ENCODE measurements at places on chromosomes 5 and 9.

- DNase-seq, result peak; percentile 36
Measured at GRCh38 chr5:177132136-177133095, 1.2 kb upstream of the NSD1 start.

DNA sequence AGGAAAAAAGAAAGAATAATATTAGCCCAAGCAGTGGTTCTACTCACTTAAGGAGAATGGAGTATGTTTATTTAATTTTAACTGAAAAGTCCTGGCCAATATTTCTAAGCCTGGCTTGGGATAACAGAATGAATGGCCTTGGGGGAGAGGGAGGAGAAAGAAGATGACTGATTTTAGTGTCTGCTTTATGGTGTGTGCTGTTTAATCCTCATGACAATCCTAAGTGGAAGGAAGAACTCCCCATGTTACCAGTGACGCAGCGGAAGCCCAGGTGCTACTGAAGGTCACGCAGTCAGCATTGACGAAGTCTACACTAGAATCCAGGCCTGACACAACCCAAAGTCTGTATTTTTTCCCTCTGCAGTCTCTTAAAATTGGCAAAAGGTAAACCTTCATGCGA is 50.5 kb downstream of the PALM2AKAP2 start:
- DNase-seq, result no peak

DNA sequence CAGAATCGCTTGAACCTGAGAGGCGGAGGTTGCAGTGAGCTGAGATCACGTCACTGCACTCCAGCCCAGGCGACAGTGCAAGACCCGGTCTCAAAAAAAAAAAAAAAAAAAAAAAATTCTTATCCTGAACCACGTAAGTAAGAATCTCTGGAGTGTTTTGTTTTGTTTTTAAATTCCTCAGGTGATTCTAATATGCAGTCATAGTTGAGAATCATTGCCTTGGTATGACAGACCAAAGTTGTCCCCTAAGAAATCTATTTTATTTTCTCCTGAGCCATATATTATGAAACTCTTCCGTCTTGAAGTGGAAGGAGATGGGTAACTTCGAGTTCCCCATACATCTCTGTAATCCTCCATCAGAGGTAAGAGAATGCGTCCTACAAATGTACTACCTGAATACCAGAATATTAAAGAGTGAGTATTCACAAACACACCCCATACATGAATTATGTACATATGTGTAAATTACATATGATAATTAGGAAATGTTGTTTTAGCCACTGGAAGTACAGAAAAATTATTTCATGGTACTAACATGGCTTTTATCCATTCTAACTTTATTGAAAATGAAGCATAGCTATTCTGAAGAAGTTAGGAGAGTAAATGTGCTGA is 26.7 kb upstream of the SVEP1 start:
- no peak for DNase-seq

DNA sequence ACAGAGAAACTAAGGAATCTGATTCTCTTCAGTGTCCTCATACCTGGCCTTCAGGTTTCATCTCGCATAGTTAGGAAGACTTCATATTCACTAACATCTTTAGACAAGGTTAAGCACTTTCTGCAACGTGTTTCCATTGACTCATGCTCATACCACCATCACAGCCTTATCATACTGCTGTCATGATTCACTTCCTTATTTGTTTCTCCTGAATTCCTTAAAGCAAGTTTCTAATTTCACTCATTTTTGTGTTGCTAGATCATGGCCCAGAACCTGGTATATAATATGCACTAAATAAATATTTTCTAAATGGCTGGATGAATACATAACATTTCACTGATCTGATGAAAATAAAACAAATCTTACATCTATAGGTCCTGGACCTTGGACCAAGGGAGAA is 472.9 kb downstream of the PRELID2 start:
- peak; percentile 45 for DNase-seq

- DNase-seq, result no peak
Measured at GRCh38 chr5:164301708-164302107, 796.3 kb downstream of the MAT2B start.

DNA sequence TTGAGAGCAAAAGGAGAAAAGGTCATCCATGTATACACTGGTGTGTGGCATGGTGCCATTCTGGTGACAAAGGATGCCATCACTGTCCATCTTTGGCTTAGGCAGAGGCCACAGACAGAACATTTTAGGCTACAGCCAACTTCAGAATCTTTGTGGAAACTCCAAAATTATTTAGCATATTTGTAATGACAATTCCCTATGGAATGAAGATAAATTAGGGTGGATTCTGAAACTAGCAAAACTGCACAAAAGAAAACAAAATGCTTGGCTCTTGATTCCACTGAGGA is 92.5 kb downstream of the FBXW11 start:
- no peak for DNase-seq

- peak; percentile 72 for DNase-seq
Measured at GRCh38 chr9:108186642-108187395, 669.0 kb downstream of the ACTL7B start.

DNA sequence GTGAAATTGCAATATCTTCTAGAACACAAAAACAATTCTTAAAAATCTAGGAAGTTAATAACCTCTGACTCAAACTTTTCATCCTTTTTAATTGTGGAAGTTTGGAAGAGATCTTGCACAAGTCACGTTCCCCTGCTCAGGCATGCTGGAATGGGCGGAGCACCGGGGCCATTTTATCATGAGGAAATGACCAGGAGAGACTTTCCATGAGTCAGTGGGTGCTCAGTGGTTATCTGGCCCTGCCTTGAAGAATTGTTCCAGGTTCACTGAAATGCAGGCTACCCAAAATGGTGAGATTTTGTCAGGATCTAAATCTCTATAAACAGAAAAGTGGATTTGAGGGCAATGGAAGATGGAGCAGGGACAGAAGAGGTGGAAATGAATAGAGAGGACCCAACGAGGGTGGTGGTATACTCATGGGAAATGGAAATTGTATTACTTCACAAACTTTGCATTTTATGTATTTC is 61.2 kb downstream of the FYB1 start:
- no peak for DNase-seq

DNA sequence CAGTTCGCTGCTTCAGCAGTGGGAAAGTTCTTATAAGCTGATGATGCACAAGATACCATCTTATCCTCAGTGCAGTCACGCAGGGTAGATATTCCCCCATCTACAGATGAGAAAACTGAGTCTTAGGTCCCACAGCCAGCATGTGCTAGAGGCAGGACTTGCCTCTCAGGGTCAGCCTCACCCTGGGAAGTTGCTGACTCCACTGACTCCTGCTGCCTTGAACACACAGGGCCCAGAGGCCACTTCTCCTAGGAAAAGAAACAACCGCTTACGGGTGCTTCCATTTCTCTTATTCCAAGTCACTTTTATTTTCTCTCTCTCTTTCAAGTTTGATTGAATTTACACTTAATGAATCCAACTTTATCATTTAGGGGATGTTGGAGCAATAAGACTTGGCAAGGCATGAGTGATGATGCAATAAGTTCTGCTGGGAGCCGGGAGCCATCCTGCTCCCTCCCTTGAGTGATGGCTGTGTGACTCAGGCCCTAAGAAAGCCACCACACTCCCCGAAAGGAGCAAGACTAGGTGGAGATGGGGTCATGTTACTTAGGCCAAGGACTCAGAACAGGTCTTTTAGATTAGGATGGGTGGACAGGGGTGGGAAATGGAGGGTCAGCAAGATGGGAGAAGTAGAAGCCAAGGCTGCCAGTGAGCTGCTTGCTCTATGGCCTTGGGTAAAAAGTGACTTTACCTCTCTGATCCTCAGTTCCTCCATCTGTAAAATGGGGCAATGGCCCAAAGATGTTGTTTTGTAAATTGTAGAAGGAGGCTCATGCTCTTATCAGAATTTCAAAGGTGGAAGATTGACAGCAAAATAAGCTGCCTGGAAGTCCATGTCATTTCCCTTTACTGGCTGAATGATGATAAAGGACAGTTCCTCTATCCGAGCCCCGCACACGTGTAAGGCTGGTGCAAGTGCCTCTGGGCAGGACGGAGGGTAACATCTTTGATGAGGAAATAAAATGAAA is 67.4 kb upstream of the ZNF618 start:
- peak; percentile 71 for DNase-seq

- no peak for DNase-seq
Measured at GRCh38 chr9:135228983-135229625, 141.6 kb downstream of the OLFM1 start.

GRCh38 chr5:127785098-127785927 is 82.1 kb downstream of the CCDC192 start:
- peak; percentile 67 for DNase-seq

GRCh38 chr5:83527221-83527620 is 55.7 kb downstream of the VCAN start:
- no peak for DNase-seq

- DNase-seq, result no peak
Measured at GRCh38 chr5:1005904-1006655, 2.5 kb upstream of the NKD2 start.

- no peak for DNase-seq
Measured at GRCh38 chr5:109830955-109831502, 141.3 kb downstream of the MAN2A1 start.

GRCh38 chr5:6644794-6645241 is 11.6 kb downstream of the SRD5A1 start:
- no peak for DNase-seq

DNA sequence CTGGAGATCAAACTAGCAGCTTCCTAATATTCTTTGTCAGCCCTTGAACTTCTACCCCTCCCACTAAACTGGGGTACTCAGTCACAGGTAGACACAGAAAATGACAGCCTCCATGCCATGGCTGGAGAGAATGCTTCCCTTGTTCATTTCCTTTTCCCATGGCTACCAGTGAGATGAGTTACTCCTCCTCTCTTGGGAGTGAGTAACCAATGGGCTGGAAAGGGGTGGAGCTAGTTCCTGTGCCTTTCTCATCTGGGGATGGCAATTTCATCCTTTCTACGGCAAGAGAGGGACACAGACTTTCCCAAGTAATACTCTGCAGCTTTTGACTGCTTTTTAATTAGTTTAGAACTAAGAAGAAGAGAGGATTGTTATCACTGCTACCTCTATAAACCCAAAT is 1045.6 kb upstream of the WWC1 start:
- no peak for DNase-seq

- no peak for DNase-seq
Measured at GRCh38 chr9:116585896-116586295, 101.2 kb upstream of the TRIM32 start.

DNA sequence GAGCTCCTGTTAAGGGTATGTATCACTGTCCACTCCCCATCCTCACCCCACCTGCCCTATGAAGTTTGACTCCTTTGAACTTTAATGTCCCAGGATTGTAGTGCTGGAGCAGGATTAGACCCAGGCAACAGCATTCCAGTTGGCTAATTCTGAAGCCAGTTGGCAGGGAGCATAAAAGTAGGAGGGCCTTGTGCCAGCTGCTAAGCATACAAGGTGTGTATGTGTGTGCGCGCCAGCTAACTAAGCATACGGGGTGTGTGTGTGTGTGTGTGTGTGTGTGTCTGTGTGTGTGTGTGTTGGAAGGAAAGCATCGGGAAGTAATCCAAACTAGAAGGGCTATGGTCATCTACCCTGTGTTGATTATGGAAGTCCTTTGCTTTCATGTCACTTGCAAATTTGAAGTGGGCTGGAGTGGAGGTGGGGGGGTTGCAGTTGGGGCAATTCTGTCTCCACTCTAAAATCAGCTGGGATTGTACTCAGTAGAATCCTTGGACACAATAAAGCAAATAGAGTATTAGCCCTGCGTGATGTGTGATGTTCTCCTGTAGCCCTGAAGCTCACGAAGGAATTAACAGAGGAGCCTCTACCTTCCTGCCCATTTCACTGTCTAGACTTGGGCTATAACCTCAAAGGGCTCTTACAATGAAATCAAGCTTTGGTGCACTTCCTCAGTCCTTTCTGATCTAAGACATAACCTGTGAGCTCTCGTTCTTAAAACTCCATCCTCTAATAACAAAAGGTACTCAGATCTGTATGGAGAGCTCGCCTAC is 26.9 kb downstream of the HMGCR start:
- no peak for DNase-seq

DNA sequence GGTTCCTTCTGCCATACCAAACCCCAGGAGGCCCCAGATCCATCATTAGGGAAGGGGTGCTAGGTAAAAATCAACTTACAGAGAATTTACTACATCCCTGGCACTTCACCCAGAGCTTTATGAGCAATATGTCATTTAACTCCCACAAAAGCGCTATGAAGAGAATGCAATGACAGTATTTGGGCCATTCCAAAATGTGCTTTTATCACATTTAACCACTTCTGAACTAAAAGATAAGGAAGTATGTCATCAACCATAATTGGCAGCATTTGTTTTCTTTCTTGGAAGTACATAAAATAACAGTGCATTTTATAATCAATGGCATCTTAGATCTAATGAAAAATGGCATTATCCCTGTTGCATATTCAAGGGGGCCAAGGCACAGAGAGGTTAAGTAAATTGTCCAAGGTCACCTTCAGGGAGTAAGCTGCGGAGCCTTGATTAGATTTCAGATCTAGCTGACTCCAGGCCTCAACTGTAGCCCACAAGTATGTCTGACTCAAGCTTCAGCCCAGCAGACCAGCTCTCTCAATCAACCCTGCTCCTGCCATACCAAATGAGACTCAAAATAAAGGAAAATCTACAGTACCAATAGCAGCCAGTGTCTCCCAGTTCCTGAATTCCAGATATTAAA is 16.5 kb downstream of the SH3TC2 start:
- DNase-seq, result no peak

DNA sequence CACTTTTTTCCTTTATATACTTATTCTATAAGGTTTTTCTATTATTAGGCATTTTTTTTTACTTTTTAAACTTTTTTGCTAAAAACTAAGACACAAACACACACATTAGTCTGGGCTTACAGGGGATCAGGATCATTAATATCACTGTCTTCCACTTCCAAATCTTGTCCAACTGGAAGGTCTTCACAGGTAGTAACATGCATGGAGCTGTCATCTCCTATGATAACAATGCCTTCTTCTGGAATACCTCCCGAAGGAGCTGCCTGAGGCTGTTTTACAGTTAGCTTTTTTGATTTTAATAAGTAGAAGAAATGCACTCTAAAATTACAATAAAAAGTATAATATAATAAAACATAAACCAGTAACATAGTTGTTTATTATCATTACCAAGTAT is 345.5 kb upstream of the PTGER4 start:
- no peak for DNase-seq

GRCh38 chr5:76660360-76660759 is 37.2 kb upstream of the F2RL2 start:
- no peak for DNase-seq

DNA sequence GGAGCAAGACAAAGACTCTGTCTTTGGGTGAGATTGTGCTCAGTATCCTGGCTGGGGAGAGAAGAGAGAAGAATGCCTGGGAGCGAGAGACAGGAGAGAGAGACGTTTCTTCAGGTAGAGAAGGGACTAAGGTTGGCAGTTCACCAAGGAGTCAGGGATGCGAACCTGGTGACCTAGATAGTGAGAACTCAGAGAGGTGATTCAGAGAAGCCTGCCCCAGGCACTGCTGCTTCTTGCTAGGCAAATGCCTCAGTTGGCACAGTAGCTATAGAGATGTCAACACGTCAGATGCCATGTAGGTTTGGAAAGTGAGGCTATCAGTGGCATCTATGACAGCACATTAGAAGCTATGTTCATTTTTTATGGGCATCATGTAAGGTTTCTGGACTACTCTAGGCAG is 231.6 kb upstream of the VLDLR start:
- no peak for DNase-seq

- no peak for DNase-seq
Measured at GRCh38 chr5:174303437-174304045, 258.0 kb downstream of the NSG2 start.

GRCh38 chr9:12819436-12820185 is 44.8 kb downstream of the LURAP1L start:
- DNase-seq, result no peak

All from AG08396 (cell line).